Right atrium auricular region (tissue), 2 donors: ENCODE measurements at places on chromosomes 2 and 18. TPM values are rescaled to one million over a fixed set of nuclear protein-coding genes. Genes with fewer than 3 reads are reported as not detected.

CFC1 gene
- 13.4 TPM for total RNA-seq

GLB1L gene
- total RNA-seq, result 3.4 TPM

RASGRP3 gene
- total RNA-seq, result 50.0 TPM

C2orf80 gene
- not detected for total RNA-seq

INHBB gene
- 0.74 TPM for total RNA-seq

SRD5A2 gene
- total RNA-seq, result not detected

IL36G gene
- total RNA-seq, result not detected

THSD7B gene
- total RNA-seq, result 0.08 TPM

SERPINB4 gene
- not detected for total RNA-seq

KCNJ13 gene
- total RNA-seq, result not detected

DNA sequence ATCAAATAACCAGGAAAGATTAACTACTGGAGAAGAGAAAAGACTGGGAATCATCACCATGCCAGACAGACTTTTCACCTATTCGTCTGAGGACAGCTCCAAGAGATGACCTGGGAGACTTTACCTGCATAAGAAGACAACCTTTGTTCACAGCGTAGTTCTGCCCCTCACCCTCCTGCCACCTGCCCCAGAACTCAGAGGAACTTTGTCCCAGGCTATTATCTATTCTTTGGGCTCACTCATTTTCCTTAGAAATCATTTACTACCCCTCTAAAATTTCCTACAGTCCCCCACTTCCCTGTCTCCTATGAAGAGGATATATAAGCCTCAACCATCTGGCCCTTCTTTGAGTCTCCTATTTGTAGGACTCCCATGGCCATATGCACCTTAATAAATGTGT is 19.3 kb upstream of the COPS8 start:
- H3K27ac ChIP-seq, result no peak overlapping the region
- no peak overlapping the region for H3K4me3 ChIP-seq
- H3K36me3 ChIP-seq, result no peaks in the 10 kb centered on the region
- H3K4me1 ChIP-seq, result no peaks in the 10 kb centered on the region
- H3K27me3 ChIP-seq, result no peaks in the 10 kb centered on the region

DNA sequence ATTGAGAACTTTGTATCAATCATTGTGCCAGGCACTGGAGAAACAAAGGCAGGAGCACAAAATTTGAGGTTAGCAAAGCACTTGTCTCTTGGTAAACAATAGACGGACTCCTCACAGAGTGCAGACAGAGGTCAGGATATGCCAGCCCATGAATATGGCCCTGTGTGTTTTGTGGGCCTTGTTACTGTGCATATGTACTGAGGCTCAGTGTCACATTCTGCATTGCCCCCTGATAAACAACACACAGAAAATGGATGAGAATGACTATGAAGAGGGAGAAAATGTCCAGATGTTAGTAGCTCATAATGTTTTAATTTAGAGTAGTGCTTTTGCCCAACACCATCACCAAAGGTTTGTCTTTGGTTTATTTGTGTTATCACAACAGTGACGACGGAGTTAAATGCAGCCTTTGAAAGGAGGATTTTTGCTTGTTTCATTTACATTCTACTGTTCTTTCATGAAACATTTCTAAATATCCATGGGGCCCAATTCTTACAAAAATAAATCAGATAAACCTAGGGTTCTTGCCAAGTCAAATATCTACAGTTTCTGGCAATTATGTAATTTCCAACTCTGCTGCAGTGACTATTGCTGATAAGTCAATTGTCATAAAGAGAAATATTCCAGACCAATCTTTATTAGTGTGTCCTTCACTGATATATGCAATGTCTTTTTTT is 14.6 kb upstream of the NT5C1B start:
- H3K36me3 ChIP-seq, result no peaks in the 10 kb centered on the region
- no peak overlapping the region for H3K4me3 ChIP-seq
- no peak overlapping the region for H3K27ac ChIP-seq
- H3K27me3 ChIP-seq, result no peaks in the 10 kb centered on the region
- DNase-seq, result no peak
- peaks cover under 1% of the 10 kb centered on the region for H3K4me1 ChIP-seq

GRCh38 chr2:238155761-238156694 is 2.7 kb upstream of the ERFE start:
- H3K27me3 ChIP-seq, result no peaks in the 10 kb centered on the region
- H3K4me1 ChIP-seq, result no peaks in the 10 kb centered on the region
- H3K36me3 ChIP-seq, result no peaks in the 10 kb centered on the region

DNA sequence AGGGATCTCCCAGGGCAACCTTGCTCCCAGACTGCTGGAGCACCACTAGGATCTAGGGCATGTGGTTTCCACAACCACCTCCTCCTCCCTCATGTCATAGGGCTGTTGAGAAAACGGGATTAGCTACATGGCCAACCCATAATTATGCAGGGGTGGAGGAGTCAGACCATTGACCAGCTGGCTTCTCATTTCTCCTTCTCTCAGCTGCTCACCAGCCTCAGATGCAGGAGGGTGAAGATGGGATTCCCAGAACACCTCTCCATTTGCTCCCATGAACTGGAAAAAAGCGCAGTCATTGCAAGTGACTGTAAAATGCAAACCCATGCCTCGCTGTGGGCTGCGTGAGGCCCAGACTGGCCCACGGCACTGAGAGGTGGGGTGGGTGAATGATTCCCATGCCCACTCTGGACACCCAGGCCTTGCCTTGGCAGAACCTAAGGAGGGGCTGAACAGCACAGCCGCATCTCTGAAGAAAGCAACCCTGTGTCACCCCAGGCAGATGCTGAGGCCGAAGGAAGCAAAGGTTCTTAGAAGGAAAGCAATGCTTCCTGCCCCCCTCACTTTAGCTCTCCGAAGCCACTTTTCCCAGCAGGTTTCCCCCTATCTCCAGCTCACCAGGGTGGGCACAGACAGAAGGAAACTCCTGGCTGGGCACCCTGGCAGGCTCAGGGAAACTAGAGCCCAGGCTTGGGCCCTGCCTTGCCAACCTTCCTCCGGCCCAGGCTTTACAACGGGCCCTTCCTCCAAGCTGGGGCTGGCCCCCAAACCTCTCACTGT is 69.6 kb upstream of the RTN4 start:
- no peaks in the 10 kb centered on the region for H3K36me3 ChIP-seq
- H3K27ac ChIP-seq, result peak overlapping the region; percentile 92
- H3K4me1 ChIP-seq, result no peaks in the 10 kb centered on the region
- H3K4me3 ChIP-seq, result no peak overlapping the region
- DNase-seq, result no peak

GRCh38 chr2:45166229-45166890 is 157.1 kb upstream of the SIX2 start:
- no peak overlapping the region for H3K27ac ChIP-seq
- H3K36me3 ChIP-seq, result no peaks in the 10 kb centered on the region
- peaks cover 21% of the 10 kb centered on the region for H3K27me3 ChIP-seq
- H3K4me3 ChIP-seq, result no peak overlapping the region
- H3K4me1 ChIP-seq, result peaks cover 20% of the 10 kb centered on the region

- no peaks in the 10 kb centered on the region for H3K36me3 ChIP-seq
- no peak for DNase-seq
- no peak overlapping the region for H3K4me3 ChIP-seq
- H3K27me3 ChIP-seq, result no peaks in the 10 kb centered on the region
Measured at GRCh38 chr2:239726091-239726591, 299.0 kb downstream of the NDUFA10 start.

GRCh38 chr2:31255911-31256571 is 22.1 kb downstream of the EHD3 start:
- no peak overlapping the region for H3K4me3 ChIP-seq
- H3K4me1 ChIP-seq, result peaks cover 8% of the 10 kb centered on the region

DNA sequence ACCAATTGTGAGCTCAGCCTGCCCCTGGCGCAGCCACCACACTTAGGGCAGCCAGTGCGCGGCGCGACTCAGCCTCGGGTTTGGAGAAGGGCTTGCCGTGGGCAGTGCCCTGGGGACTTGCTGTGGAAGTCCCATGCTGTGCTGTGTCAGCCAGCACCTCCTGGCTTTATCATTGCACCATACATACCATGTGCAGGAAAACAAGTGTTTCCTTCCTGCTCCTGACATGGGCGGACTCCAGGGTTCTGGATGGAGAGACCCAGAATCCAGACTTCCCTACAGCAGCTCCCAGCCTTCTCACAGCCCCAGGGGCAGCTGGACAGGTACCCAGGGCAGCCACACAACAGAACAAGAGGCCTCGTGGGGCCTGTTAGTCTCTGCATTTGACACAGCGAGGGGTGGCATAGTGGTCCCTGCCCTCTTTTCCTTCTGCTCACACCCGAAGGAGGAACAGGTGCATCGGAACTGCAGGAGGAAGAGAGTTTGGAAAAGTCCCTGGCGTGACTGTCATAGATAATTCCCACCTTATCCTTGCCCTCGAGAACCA is 54.2 kb downstream of the SDC1 start:
- no peak for DNase-seq
- H3K36me3 ChIP-seq, result no peaks in the 10 kb centered on the region
- no peak overlapping the region for H3K4me3 ChIP-seq
- H3K4me1 ChIP-seq, result no peaks in the 10 kb centered on the region
- no peak overlapping the region for H3K27ac ChIP-seq

- H3K36me3 ChIP-seq, result no peaks in the 10 kb centered on the region
- H3K4me1 ChIP-seq, result no peaks in the 10 kb centered on the region
- DNase-seq, result no peak
- no peak overlapping the region for H3K27ac ChIP-seq
- no peak overlapping the region for H3K4me3 ChIP-seq
Measured at GRCh38 chr2:128457006-128457604, 138.4 kb upstream of the HS6ST1 start.

DNA sequence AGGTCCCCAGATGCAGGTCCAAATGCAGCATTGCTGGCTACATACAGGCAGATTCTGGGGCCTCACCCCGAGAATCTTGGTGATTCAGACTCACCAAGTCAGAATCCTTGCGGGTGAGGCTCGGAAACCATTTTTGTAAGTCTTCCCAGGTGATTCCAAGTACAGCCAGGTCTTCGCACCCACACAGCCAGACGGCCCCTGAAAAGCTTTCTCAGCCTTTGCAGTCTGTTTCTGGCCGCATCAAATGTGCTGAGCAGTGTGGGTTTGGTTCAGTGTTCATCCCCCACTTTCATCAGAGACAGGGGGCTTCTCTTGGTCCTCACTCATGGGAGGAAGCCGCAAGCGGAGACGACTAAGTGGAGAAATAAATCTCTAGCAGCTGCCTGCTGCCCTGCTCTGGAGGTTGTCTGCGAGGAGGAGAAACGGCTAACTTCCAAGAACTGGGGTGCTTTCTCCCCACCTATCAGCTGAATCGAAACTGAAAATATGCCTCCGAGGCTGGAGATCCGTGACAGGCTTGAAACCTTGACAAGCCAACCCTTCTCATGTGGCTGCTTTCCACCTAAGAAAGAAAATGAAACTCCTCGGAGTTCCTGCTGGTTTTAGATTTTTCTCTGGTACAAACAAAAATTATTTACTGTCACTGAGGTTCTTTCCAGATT is 8.9 kb upstream of the TMEM185B start:
- DNase-seq, result no peak
- no peaks in the 10 kb centered on the region for H3K27me3 ChIP-seq
- H3K36me3 ChIP-seq, result no peaks in the 10 kb centered on the region
- peak overlapping the region; percentile 1 for H3K4me3 ChIP-seq
- H3K27ac ChIP-seq, result no peak overlapping the region

GRCh38 chr2:74715081-74715791 is 61.2 kb downstream of the SEMA4F start:
- peak overlapping the region; percentile 38 for H3K4me3 ChIP-seq
- H3K36me3 ChIP-seq, result no peaks in the 10 kb centered on the region
- H3K27me3 ChIP-seq, result no peaks in the 10 kb centered on the region
- DNase-seq, result peak; percentile 87
- peaks cover 10% of the 10 kb centered on the region for H3K4me1 ChIP-seq

DNA sequence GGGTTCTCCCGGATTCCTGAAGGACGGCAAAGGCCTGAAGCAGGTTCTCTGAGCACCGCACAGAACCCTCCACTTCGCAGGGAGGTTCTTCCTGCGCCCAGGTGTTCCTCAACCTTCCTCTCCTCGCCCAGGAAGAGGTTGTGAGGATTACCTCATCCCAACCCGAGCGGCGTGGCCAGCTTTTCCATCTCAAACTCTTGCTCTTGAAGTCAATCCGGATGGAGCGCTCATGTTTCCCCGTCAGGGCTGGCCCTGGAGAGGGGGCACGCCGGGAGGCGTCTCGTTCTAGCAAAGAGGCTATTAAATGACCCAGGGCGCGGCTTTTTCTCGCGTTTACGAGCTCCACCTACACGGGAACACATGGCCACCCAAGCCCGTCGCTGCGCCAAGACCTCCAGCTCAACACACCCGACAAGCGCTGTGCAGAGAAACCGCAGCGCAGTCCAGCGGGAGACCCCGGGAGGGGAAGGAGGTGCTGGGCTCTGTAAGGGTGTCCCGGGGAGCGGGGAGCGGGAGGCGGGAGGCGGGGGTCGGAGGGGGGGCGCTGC is 540 bp upstream of the RAB10 start:
- peak overlapping the region; percentile 69 for H3K4me3 ChIP-seq
- peak overlapping the region; percentile 98 for H3K27ac ChIP-seq
- no peaks in the 10 kb centered on the region for H3K27me3 ChIP-seq
- H3K36me3 ChIP-seq, result no peaks in the 10 kb centered on the region
- no peaks in the 10 kb centered on the region for H3K4me1 ChIP-seq
- peak; percentile 86 for DNase-seq

- H3K4me1 ChIP-seq, result no peaks in the 10 kb centered on the region
- H3K27ac ChIP-seq, result no peak overlapping the region
- no peak for DNase-seq
- no peak overlapping the region for H3K4me3 ChIP-seq
Measured at GRCh38 chr2:131048641-131049040, 44.6 kb downstream of the FAM168B start.

- no peaks in the 10 kb centered on the region for H3K4me1 ChIP-seq
- no peaks in the 10 kb centered on the region for H3K27me3 ChIP-seq
- DNase-seq, result no peak
- H3K4me3 ChIP-seq, result no peak overlapping the region
- peak overlapping the region; percentile 72 for H3K27ac ChIP-seq
Measured at GRCh38 chr18:58310517-58310916, 266.5 kb downstream of the NEDD4L start.

GRCh38 chr18:9906481-9906880 is 7.3 kb upstream of the VAPA start:
- no peaks in the 10 kb centered on the region for H3K27me3 ChIP-seq
- H3K36me3 ChIP-seq, result no peaks in the 10 kb centered on the region
- H3K4me3 ChIP-seq, result no peak overlapping the region

DNA sequence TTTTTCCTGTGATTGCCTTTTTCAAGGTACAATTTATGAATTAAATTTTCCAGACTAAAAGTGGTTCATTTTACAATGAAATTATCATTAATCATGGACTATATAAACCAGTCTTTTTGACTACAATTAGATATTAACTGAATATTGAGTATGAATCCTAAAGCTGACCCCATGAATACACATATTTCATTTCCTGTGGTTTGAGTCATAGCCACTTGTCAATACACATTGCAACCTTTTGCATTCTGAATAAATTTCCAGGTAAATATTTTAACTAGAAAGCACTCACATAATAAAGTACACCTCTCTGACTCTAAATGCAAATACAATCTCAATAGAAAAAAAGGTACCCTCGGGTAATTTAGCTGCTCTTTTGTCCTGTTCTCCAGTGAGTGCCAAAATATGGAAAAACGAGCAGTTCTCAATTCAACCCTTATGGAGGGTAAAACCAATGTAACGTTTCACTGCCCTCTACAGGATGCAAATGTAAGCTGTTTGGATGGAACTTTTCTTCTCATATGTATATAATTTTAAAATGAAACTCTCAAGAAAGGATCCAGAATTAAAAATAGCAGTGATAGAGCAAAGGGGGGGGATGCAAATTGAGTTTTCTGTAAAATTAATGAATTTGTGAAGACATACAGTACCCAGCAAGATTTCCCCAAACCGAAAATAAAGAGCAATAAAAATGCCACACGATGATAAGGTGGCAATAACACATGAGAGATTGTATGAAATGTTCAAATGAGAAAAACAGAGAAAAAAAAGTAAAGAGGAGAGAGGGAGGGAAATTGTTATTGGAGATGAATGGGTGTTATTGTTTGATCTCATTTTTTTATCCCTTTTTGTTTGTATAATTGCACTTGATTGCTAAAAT is 1795.7 kb upstream of the PIK3C3 start:
- H3K27ac ChIP-seq, result no peak overlapping the region
- H3K36me3 ChIP-seq, result no peaks in the 10 kb centered on the region
- no peaks in the 10 kb centered on the region for H3K27me3 ChIP-seq
- no peaks in the 10 kb centered on the region for H3K4me1 ChIP-seq
- no peak for DNase-seq
